ENCODE measurements at places on chromosomes 7 and 10. TPM values are rescaled to one million over a fixed set of nuclear protein-coding genes. Genes with fewer than 3 reads are reported as not detected.

The ADAM8 gene
- total RNA-seq = 1.5 TPM

The KCNIP2 gene
- total RNA-seq = not detected

The CYP17A1 gene
- not detected for total RNA-seq

The RGR gene
- not detected for total RNA-seq

The SDK1 gene
- total RNA-seq = not detected

The IFIT1B gene
- total RNA-seq = not detected

- DNase-seq = no peak
Observed at GRCh38 chr7:11345621-11346020, 371.9 kb downstream of the PHF14 start.
